Activated T-cell treated with anti-CD3 and anti-CD28 coated beads, Interleukin-2, amount 50 U/mL, for 72 hours (primary cell): ENCODE measurements at places on chromosomes 6 and 20.

DNA sequence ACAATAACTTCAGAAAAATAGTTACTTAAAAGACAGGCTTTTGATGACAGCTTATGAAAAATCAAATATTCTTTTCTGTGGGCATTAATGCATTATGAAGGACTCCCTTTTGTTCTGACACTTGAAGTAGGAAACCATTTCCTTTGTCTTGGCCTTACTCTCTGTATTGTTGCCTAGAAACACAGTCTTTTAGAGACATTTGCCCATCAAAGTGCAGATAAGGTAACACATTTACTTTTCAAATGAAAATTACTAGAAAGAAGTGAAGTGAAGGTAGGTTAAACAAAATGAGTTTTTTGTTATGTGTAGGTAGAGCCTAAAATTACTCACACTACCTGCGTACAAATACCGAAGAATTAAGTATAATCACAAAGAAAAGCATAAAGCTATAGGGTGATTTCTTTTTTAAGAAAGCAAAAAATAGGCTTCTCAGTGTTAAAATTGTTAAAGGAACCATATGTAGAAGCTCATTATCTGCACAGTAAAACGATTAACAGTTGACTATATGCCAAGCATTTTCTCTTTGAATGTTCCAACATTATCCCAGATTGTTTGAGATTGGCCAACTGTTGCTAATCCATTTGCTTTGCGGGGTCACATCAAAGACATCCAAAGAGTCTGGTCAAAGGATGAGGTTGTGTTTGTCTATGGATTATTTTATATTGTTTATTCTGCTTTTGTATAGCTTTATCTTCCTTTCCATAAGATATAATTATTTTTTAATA is 542.0 kb upstream of the RNF217 start:
- no peak for DNase-seq

DNA sequence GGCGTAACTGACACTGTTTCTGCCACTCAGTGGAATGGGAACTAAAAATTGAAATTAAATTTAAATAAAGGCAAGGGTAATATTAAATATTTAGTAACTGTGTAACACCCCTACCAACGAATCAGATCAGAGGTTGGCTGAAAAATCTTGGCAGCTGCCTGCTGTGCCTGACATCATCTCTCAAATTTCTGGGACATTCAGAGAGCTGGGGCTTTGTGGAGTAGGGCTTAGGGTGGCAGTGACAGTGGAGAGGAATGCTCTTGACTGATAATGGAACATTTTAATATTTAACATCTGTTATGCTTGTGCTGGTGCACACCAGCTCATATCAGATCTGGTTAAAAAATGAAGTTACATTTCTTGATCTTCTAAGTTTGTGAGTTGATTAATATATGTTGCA is 62.2 kb downstream of the RFPL4B start:
- DNase-seq, result no peak

DNA sequence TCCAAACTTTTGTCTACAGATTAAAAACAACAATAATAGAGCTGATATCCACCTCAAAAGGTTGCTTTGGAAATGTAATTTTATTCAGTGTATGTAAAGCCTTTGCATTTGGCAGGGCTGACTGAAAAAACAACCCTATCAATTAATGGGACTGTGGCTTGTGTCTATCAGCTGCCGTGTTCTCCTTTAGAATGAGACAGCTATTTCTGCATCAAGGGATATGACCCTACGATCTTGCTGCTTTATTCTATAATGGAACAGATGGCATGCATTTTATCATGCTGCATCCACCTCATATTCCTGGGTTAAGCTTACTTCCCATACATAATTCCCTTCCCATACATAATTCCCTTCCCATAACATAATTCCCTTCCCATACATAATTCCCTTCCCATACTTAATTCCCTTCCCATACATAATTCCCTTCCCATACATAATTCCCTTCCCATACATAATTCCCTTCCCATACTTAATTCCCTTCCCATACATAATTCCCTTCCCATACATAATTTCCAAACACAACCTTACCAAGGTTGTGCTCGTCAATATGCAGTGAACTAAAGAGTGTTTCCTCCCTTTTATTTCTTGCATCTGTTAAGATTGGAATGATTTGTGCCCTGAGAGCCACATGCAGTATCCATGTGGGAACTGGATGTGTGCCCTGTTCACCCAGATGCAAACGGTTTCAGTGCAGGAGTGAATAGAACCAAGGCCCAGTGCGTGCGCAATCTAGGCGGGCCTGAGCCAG is 26.8 kb downstream of the SERPINB6 start:
- DNase-seq, result no peak

- no peak for DNase-seq
Measured at GRCh38 chr6:31829633-31830283, 2.2 kb downstream of the HSPA1B start.

DNA sequence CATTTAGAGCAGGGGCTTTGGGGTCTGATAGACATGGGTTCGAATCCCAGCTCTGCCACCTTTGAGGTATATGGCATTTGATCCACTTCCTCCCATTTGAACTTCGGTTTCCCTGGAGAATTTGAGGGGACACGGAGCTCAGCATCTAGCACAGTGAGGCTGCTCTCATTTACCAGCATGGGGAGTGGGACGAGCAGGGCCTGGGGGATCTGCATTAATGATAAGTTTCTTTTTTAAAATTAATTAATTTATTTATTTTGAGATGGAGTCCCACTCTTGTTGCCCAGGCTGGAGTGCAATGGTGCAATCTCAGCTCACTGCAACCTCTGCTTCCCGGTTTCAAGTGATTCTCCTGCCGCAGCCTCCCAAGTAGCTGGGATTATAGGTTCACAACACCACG is 52.6 kb downstream of the VSTM2L start:
- DNase-seq, result no peak

DNA sequence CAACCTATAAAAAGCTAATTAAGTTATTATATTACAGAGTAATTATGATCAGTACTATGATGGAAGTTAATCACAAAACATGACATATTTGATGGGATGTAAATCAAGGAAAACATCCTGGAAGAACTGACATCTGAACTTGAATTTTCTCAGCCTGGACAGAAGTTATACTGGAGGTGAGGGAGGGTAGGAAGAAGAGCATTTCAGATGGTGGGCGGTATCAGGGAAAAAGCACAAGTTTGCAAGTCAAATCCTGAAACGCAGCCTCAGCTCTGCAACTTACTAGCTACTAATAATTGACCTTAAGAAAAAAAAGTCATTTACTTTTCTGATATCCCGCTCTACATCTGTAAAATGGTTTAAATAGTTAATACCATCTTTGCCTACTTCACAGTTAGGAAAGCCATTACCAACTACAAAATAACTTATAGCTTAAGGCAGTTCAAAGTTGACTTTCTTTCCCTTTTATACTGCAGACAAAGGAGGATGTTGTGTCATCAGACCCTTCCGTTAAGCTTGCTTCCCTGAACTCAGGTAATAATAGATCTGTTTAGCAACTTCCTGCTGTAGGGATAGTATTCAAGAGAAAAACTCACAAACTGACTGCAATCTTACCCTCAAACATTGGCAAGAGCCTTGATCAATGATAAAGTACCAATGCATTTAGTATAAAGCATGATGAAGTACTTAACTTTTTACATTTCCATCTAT is 21.0 kb downstream of the NOL7 start:
- DNase-seq, result no peak

GRCh38 chr6:144123836-144124235 is 26.5 kb upstream of the STX11 start:
- DNase-seq, result no peak

DNA sequence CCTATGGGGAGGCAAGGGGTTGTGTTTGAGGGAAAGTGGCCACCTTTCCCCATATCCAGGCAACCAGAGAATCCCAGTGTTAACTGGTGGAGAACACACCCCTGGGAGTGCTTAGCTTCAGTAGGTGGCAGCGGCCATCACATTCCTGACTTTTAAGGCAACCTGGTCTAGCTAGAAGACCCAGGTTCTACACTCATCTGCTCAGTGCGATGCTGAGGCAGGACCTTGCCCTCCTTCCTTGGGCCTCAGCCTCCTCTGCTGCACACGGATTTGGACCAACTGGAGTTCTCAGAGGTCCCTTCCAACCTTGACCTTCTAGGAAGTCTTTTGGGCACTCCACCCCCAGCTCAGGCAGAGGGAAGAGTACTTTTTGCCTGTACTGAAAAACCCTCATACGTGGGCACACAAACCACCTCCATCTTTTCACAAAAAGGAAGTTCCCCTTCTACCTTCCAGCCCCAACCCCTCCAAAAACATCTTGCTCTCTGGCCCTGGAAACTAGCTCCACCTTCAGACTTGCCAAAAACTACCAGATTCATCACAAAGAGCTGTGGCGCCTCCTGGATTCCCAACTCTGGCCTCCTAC is 2.9 kb downstream of the CCND3 start:
- DNase-seq, result no peak

DNA sequence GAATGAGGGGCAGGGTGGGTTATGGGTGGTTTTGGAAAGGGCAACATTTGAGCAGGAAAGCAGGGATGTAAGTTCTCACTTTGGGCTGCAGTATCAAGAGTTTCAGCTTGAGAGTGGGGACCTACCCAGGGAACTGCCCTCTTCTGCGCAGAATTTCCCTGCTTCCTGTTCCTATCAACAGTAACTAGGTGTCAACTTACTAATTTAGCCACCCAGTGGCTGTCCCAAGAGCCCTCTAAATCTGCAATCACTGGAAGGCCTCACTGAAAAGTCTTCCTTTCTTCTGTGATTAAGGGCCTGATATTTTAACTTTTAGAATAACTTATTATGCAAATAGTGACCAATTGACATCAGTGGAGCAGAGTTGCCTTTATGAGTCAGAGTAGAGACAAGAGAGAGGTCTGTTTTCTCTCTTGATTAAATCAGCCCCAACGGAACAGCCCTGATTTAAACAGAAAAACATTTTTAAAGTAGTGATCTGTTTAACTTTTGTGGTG is 118.2 kb upstream of the RIPOR2 start:
- no peak for DNase-seq

DNA sequence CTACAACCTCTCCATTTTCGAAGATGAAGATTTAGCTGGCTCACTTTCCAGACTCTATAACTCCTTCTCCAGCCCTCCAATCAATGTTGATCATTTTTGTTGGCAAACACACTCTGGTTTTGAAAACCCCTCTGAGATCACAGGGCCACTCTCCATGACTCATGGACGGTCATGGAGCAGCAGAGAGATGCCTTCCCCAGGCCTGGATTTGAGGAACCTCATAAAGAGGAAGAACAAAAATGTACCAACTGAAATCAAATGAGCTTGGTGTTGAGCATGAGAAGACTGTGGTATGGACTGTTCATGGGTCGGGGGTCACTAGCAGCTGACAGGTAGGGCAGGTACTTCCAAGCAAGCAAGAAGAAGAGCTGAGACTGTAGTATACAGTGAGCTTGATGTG is 112.8 kb upstream of the INSM1 start:
- DNase-seq, result no peak

DNA sequence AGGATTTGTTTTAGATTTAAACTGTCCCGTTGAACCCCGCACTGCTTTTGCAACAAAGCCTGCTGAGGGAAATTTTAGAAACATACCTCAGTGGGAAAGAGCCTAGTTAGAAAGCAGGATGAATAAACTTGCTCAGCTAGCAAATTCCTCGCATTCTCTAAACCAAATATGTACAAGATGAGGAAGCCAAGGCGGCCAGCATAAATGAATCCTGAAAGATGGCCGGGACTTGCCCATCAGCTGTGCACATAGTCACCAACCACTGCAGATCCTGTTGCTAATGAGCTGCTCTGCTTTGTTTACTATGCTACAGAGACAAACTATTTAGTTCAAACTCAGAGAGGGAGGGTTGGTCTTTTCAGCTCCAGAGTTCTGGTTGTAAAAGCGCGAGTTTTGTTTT is 49.0 kb downstream of the TMEM170B start:
- no peak for DNase-seq

- no peak for DNase-seq
Measured at GRCh38 chr20:16040742-16041141, 532.5 kb downstream of the KIF16B start.

DNA sequence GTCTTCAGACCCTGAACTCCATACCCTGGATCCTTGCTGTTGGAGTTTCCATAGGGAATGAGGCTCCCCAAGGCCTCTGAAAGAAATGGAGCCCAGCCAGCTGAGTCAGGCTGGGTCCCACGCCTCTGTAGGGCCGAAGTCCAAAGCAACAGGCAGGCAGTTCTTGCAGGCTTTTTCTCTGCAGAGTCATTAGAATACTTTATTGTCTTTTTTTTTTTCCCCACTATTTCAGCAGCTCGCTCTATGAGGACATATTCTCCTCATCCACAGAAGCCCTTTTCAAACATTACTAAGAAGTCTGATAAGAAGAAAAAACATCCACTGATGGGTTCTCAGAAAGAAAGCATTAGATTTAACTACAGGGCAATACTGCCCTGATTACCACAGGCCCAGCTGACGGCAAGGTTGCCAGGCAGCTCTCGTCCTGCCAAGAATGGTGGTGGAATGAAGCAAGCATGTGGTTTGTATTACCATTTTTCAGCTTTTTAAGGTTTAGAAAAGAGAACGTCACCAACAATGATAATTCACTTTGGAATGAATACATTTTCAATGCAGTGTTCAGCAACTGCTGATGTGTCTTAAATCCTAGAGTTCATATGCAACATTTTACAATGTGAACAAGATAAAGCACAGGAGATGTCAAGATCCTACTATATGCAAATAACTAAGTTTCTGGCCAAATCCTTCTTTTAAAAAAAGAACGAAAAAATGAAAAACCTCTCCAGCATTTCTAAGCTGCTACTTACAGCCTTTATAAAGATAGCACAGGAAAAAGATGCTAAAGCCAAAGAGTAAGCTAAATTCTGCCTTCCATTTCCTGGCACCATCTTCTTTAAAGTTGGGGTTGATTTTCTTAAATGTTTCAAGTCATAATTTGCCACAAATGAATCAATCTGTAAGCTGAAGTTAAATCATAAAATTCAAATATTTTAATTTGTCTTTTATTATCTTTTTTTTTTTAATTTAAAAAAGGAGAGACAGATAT is 223.6 kb upstream of the CITED2 start:
- no peak for DNase-seq

GRCh38 chr6:158270389-158271127 is 41.7 kb upstream of the TULP4 start:
- DNase-seq, result peak; percentile 38

DNA sequence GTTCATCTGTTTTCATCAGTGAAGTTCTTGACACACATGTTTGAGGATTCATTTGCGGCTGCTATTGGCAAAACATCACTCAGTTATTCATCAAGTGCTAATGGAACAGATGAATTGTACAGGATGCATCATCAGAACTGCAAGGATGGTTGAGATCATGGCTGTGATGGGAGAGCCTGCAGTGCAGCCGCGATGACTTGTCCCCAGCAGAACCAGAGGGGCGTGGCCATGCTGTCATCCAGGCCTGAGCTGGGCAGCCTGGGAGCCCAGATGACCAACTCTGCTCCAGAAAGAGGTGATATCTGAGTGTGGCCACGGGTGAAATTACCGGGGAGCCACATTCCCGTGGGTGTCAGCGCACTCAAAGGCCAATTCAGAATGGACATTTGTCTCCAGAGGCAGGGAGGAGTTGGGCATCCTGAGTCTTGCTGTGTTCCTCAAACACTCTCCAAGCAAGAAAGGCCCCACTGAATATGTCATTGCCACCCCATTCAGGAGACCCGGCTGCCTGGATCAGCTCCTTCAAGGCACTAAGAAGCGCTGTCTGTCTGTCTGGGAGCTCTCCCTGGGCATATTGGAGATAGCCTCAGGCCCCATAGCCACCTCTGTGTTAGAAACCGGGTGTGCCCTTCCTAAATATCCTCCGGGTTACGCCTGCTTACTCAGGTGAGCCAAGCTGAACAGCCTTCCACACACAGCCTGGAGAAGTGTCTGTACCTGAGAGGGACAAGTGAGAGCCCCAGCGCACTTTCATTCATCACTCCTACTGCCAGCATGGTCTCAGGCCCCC is 66.7 kb downstream of the SYNDIG1 start:
- DNase-seq, result no peak
